ENCODE measurements at places on chromosomes 11 and 22.

- no peak for DNase-seq
These were observed 959.8 kb downstream of the BRD1 start for GRCh38 chr22:48867891-48868290.

- DNase-seq, result no peak
These were observed 60.3 kb downstream of the CECR2 start for GRCh38 chr22:17429516-17429915.

DNA sequence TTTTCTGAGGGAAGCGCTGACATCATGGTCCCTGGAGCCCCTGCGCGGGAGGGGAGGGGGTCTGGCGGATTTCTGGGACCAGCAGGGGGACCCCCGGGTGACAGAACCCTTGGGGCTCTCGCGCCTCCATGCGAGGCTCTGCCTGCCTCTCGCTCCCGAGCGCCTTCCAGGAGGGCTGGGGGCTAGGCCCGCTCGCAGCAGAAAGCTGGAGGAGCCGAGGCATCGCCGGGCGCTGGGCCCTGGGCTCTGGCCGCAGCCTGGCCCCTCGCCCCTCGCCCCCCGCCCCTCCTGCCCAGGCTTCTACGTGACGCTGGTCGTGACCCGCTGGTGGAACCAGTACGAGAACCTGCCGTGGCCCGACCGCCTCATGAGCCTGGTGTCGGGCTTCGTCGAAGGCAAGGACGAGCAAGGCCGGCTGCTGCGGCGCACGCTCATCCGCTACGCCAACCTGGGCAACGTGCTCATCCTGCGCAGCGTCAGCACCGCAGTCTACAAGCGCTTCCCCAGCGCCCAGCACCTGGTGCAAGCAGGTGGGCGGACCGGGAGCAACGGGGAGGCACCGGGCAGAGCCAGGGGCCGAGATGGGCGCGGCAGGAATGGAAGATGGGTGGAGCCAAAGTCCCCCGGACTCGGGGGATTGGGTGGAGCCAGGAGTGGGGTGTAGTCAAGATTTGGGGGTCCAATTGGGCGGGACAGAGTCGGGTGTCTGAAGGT, 5.4 kb downstream of the BEST1 start:
- DNase-seq, result no peak

DNA sequence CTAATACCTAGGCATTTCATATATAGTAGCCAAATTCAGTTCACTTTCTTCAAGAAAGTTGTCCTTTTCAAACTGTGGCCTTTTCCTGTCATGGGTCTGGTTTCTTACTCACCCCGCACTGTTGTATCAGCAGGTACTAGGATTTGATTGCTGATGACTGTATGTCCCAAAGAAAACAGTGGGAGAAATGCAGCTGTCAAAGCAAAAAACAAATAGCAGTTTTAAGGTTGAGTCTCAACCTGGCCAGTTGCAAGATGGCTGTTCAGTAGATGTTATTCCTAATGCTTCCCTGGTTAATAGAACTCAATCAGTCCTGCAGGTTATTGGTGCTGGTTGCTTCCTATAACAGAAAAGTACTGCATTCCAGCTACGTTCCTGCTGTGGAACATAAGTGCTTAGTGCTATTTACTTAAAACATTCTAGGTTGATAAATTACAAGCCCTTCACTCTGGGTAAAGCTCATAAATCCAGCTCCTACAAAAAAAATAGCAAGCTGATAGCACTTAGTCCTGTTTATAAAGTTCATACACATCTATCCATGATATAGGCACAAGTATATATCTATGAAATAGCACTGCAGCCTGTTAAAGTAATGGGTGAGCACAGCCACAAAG, 26.6 kb downstream of the NF2 start:
- DNase-seq, result no peak

DNA sequence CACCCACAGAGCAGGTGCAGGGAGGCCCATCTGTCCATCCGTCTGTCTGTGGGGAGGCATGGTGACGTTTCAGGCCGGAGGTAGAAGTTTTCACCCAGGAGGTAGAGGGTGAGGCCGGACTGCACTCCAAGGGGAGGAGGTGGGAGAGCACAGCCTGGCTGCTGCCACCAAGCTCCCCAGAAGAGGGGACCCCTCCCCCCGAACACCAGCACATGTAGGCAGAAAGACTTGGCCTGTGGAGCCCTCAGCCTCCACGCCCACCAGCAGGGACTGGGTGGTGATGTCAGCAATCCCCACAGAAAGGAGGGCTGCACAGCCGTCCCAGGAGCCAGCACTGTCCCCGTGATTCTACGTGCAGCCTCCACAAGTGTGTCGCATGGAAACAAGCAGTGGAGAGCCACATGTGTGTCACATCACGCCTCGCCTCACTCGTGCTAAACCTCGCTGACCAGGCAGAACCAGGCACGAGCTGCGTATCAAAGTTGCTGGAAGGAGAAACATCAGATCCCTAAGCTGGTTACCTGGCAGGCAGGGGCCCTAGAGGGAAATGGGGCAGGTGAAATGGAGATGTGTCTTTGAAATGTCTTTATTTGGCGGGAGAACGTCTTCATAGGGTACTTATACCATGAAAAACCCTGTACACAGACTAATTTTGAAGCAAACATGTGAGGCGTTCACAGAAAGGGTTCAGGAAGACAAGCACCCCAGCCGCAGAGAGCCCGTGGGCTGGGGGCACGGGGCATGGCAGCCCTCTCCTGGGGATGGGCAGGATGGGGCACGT, 49.1 kb downstream of the CDKN1C start:
- DNase-seq, result no peak

- no peak for DNase-seq
These were observed 1.5 kb downstream of the MAFF start for GRCh38 chr22:38203090-38203810.

- DNase-seq, result no peak
These were observed 126.4 kb upstream of the RASSF10 start for GRCh38 chr11:12882670-12883069.

GRCh38 chr11:70578371-70578770, 180.0 kb downstream of the CTTN start:
- DNase-seq, result no peak

Measured in cardiac fibroblast (primary cell).